ENCODE measurements at places on chromosomes 4 and X.

GRCh38 chr4:12519426-12519825 is 964.7 kb downstream of the RAB28 start:
- no peak for DNase-seq

DNA sequence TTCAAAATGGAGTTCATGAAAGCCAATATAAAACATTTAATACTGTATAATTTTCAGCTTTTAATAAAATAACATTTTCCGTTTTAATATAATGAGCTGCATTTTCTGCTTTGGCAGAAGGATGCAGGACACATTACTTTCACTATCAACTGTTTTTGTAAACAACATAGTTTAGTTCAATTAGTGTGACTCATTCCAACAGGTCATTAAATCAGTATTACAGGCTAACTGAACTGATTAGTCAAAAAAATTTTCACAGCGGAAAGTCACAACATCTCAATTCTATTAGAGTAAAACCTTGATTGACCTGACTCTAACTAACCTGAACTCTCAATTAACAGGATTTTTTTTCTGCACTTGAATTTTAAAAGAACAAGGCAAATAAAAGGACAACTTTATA is 151.2 kb upstream of the AMOT start:
- no peak for DNase-seq

DNA sequence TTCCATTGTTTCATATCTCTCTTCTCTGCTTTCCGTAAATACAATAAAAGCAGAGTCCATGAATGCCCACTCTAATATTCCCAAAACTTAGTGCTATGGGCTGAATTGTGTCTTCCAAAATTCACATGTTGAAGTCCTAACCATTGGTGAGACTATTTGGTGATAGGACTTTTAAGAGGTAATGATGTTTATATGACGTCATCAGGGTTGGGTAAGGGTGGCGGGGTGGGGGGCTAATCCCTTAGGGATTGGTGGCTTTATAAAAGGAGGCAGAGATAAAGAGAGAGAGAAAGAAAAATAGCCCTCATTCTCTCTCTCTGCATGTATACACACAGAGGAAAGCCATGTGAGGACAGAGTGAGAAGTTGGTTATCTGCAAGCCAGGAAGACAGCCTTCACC is 722.2 kb downstream of the DMD start:
- DNase-seq, result no peak

- DNase-seq, result no peak
Observed at GRCh38 chr4:186954509-186954908, 230.9 kb upstream of the FAT1 start.

DNA sequence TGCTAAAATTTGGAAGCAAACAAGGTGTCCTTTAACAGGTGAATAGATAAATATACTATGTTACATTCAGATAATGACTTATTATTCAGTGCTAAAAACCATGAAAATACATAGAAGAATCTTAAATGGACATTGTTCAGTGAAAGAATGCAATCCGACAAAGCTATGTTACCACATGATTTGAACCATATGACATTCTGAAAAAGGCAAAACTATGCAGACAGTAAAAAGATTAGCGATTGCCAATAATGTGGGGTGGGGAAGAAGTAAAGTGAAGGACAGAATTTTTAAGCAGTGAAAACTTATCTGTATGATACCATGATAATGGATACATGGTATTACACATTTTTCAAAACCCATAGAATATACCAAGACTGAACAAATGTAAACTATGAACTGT is 926.9 kb downstream of the FAT4 start:
- DNase-seq, result peak; percentile 9

DNA sequence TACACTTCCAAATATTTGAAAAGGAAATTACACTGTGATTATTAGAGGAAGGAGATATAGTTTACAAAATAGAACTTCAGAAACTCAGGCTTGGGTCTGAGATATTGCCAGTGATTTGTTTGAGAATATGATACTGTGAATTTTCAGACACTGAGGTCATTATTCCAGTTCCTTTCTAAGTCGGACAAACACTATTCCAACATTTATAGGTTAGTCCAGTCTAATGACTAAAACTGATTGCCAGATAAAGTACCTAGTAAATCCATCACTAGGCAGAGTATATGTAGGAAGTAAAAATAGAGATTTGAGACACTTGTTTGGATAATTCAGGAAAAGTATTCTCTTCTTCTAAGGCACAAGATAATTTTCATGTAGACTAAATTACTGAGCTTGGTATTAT is 13.2 kb downstream of the MTTP start:
- DNase-seq, result no peak

DNA sequence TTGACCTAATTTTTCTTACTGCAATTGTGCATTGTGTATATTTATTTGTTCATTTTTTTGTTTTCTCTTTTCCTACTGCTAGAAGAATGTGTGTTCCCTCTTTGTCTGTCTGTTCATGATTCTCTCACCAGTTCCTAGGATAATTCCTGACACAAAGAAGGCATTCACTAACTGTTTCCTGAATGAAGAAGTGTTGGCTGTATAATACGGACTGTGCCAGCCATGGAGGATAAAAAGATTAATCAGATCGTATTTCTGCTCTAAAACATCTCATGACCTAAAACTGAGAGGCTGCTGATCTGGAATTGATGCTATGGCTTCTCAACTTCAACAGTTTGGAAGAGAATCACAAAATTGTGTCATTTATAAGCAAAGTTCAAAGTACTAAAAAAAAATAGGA is 563.1 kb upstream of the FRG1 start:
- no peak for DNase-seq

- no peak for DNase-seq
Observed at GRCh38 chrX:51598899-51599298, 19.8 kb downstream of the CENPVL3 start.

- DNase-seq, result no peak
Observed at GRCh38 chrX:153637121-153638040, 9.6 kb upstream of the DUSP9 start.

DNA sequence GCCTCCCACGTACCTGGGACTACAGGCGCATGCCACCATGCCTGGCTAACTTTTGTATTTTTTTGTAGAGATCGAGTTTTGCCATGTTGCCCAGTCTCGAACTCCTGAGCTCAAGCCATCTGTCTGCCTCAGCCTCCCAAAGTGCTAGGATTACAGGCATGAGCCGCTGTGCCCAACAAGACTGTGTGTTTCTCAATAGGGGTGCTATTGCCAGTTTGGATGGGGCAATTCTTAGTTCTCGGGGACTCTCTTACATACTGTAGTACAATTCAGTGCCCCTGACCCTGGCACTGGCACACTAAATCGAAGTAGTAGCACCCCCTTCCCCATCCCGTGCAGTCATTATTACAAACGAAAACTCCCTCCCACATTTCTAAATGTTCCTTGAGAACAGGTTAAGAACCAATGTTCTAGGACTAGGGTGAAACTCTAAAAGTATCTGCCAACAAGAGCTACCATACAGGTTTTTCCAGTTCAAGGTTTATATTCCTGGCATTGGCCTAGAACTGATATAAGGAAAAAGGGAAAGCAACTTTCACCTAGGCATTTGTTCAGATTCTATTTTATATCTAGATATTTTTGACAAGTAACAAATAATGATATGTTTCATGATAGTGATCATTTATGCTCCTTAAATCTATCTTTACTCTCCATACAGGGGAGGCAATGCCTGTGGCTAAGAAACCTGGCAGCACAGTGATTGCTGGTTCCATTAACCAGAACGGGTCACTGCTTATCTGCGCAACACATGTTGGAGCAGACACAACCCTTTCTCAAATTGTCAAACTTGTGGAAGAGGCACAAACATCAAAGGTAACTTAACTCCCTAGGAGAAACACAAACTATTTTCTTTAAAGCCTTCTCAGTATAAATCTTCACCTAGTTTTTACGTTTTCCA is 50.4 kb upstream of the PGAM4 start:
- DNase-seq, result no peak

Data from adipocyte (in vitro differentiated cells).